SJCRH30 (cell line): ENCODE measurements at places on chromosomes 4 and X.

DNA sequence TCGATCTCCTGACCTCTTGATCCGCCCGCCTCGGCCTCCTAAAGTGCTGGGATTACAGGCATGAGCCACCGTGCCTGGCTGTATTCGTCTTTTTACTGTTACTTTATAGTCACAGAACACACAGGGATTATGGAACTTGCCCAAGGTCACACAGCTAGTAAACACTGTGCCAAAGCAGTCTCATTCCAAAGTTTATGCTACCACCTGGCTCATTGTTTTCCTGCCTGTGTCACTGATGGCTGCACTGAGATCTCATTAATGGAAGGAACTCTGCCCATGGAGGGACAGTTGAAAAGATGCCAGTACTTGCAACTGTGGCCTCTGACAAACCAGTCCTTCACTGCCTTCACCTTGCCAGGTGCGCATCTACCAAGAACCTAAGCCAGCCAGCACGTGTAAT, 517.7 kb downstream of the BCOR start:
- DNase-seq = no peak

DNA sequence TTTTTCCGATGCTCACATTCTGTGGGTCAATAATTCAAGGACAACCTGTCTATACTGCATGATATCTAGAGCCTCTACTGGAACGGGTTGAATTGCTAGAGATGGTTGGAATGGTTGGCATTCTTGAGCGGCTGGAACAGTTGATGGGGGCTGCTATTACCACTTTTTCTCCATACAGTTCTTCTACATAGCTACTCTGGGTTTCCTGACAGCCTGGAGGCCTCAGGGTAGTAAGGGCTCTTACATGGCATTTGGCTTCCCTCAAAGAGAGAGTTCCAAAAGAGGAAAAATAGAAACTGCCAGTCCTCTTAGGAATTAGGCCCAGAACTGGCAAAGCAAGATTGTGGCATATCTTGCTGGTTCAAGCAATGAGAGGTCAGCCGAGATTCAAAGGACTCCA, 53.1 kb downstream of the NAA11 start:
- no peak for DNase-seq

DNA sequence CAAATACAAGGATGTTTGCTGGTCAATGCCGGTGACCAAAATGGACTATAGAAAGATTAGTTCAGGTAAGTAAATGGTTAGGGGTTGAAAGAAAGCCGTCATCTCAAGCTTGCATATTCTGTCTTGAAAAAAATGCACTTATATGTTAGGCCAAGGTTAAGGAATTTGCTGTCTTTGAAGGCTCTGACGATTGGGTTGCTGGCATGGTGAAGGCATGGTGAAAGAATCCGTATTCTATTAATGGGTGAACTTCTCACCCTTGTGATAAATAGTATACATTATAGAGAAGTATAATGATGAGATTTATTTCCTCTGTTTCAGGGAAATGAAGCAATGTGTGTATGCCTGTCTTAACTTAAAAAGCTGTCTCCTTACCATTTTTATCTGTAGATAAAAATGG, 132.6 kb downstream of the ADGRL3 start:
- no peak for DNase-seq

GRCh38 chr4:3679851-3680311, 86.3 kb upstream of the ADRA2C start:
- DNase-seq = peak; percentile 66

- DNase-seq = no peak
Measured at GRCh38 chr4:100288161-100288560, 97.9 kb upstream of the DDIT4L start.

GRCh38 chrX:56564921-56565840, 1.8 kb downstream of the UBQLN2 start:
- peak; percentile 4 for DNase-seq

DNA sequence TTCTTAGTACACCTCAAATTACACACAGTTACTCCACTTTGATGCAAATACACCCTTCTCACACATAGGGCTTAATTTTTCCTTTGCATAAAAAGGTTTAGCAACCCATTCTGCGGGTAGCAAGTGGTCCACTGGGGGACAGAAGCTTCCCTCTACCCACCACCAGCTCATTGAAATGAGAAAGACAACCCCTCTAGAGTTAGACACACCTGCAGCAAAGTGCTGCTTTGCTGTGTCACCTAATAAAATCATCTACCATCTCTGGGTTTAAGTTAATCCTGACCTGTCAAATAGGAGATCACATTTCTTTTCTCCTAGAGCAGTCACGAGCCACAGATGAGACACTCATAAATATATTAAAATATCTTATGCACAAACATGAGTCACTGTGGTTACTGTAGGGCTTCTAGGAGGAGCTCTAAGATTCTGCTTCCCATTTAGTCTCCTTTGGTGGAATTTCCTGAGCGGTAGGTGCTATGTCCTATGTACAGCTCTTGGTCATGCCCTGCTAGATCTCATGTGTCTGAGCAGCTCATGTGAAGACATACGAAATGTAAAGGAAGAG, 11.9 kb downstream of the BMX start:
- no peak for DNase-seq

- DNase-seq = peak; percentile 16
Measured at GRCh38 chr4:119209077-119209476, 3.4 kb upstream of the USP53 start.

DNA sequence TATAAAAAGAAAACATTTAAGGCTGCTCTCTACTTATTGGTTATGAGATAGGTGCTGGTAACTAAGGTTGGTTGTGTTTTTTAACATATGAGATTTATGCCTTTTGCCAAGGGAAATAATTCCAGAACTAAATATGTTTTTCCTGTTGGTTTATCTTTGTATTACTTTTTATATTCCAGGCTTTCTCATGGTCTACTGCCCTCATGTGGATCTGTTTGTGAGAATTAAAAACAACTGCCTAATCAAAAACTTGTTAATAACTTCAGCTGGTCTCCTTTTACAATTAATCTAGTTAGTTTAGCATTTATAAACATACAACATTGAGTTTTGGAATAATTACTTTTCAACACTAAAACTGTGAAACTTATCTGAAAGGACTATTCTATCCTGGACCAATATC, 1208.3 kb downstream of the ADGRL3 start:
- DNase-seq = peak; percentile 4

DNA sequence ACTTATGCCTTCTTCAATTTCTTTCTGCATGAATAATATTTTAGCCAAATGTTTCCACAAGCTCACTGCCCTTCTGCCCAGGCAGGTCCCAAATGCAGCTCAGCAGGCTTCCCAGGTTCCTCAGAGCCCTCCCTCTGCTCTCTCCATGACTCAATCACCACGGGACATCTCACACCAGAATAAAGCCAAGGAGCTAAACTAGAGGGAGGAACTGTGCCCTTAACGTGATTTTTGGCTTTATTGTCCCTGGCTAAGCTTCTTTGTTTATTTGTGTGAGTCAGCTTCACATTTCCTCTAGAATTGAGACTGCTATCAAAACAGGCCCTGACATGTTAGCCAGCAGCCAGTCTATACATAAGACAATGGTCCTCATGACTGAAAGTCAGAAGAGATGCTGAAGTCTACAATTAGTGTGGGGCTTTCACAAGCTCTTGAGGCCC, 186.4 kb upstream of the GALNT7 start:
- no peak for DNase-seq

- DNase-seq = no peak
Measured at GRCh38 chrX:152798945-152799344, 29.5 kb upstream of the MAGEA6 start.

- no peak for DNase-seq
Measured at GRCh38 chrX:794311-794710, 163.7 kb downstream of the SHOX start.

DNA sequence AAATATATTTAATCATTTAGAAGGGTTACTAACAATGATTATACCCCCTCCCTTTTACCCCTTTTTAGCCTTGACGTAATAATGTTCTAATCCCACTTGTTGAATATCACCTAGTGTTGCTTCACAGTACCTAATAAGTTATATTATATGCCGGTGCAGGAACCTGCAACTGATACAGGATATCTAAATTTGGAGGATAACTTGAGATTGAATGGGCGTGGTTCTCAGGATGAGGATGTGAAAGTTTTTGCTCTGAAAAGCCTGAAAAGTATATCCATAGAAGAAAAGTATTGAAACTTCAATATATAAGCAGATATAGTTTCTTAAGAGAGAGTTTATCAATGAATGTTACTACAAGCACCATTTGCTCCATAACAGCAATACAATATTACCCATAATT, 59.8 kb downstream of the ZNF711 start:
- no peak for DNase-seq

DNA sequence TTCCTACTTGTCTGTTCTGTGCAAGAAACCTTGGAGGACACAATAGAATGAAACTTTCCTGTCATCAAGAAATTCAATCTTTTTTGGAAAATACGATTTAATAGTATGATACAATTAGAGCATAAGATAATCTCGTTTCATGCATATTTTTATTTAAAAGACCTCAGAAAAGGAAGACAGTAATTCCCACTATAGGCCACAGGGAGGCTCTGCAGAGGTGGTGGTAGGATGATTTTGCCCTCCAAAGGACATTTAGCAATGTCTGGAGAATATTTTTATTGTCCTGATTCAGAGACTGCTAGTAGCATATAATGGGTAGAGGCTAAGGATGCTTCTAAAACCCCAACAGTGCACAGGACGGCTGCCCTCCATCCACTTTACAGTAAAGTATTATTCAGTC, 68.7 kb downstream of the PAK3 start:
- peak; percentile 30 for DNase-seq

GRCh38 chr4:23942471-23942870, 52.6 kb upstream of the PPARGC1A start:
- no peak for DNase-seq

DNA sequence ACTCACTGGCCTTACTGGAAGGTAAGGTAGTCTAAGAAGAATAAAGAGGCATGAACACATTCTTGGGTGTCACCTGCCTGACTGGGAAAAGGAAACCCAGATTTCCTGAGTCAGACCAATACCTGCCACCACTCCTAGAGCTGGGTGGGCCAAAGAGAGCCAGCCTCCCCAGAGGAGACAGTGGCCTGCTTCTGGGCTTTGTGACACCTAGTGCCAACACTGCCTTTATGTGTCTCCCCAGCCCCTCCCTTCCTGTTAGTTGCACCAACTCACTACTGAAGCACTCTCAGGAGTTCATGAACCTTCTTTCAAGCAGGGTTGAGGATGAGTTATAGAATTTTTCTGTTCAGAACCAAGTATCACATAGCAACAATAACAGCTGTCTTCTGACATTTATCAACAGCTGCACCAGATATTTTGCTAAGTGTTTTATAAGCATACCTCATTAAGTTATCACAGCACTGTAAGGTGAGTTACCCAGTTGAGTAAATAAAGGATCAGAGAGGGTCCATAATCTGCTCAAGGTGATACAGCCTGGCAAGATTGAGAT, 77.6 kb upstream of the ETNPPL start:
- DNase-seq = no peak

- DNase-seq = no peak
Measured at GRCh38 chrX:7462110-7462509, 314.2 kb upstream of the PUDP start.

GRCh38 chr4:145299380-145300076, 119.1 kb upstream of the OTUD4 start:
- peak; percentile 21 for DNase-seq
